ENCODE measurements at places on chromosomes 7 and 10.

DNA sequence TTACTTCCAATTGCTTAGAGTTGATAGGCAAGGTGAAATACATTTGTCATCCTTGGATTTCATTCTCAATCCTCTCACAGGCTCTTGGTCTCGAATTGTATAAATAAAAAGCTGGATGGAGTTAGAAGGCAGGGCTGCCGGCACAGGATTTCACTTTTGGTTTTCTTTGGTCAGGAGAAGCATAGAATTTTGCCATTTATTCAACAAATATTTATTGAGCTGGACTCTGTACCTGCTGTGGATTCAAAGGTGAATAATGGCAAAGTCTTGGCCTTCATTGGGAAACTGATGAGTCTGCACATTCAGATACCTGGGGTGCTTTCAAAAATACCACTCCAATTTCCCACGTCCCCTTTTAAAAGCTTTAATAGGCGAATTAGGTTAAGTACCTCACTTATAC, 49.7 kb downstream of the PDK4 start:
- DNase-seq = no peak

DNA sequence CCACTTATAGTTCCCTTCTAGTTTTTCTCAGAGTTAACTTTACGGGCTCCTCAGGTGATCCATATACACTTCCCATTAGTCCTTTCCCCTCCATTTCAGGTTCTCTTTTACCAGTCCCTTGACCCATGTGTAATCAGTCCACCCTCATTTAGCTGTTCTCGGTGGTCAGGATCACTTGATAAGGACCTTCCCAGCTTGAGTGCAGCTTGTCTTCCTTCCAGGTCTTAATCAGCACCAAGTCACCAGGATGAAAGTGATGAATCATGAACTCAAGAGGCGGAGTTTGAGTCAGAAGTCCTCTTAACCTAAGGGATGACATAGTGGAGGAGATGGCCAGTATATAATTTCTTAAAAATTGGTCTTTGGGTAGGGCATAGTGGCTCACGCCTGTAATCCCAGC, 63.1 kb upstream of the CNTNAP2 start:
- no peak for DNase-seq

DNA sequence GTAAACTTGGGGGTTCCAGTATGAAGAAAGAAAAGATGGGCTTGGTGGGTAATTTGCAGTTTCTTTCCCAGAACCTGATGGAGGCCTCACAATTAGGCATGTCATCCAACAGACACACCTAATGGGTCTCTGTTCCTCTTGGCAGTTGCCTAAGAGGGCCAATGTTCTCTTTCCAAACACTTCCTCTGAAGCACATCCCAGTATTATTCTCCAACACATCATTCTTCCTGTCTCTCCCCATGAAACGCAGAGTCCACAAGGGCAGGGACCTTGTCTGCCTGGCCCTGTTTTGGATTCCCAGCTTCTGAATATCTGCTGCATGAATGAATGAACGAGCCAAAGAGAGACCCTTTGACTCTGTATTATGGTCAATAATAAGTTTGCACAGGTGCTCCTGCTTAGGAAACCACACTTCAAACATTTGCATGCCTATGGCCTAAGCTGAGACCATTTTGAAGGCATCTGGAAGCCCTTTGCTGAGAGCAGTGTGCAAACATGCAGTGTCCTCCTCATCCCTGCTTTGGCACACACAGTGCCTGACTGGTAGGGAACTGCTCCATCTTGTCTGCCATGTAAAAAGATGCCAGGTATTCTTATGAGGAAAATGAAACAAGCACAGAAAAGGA, 100.9 kb upstream of the CHST15 start:
- no peak for DNase-seq

DNA sequence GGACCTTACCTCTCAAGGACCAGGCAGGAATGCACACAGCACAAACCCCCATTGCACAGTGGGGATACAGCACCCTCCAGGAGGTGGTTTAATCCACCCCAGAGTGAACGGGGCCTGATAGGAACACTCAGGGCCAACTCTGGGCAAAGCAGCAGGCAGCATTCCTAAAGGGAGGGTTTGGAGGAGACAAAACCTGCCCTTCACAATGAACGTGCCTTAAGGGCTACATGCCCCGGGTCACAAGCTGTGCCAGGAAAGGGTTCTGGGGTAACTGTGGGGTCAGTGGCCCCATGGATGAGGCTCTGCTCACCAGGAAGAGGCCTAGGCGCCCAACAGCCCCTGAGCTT, 1.1 kb downstream of the GPRIN2 start:
- DNase-seq = no peak

DNA sequence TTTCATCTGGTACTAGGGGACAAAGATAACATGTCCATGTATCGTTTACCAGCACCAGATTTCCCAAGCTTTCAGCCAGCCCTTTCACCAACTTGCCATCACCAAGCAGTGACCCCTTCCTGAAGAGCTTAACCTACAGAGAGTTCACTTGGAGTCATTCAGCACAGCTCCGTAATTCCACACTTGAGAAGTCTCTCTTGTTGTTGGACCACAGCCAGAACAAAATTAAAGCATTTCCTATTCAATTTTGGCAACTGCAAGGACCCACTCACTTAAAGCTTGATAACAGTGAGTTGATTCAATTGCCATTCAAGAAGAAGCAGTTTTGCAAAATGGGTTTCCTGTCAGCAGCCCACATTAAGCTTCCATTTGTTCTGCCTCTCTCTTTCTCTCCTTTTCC, 88.5 kb upstream of the LRRTM3 start:
- no peak for DNase-seq

DNA sequence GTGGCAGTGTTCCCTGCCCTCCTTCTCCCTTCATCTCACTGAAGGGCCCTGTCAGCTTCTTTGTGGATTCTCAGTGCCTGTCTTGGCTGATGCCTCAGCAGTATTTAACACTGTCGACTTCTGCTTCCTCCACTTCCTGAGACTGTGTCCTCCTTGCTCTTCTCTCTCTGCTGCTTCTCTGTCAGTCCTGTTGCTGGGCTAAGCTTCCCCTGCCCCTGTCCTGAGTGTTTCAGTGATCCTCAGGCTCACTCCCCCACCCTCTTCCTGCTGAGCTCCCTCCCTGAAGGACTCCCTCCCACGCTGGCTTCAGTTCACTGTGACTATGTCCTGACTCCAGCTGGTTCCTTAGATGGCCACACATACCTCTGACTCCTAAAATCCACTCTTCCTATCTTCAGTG, 64.9 kb downstream of the CREM start:
- peak; percentile 75 for DNase-seq

- peak; percentile 87 for DNase-seq
These were observed at the start of gene AGAP3 for GRCh38 chr7:151085691-151086620. Gene AGAP3, plus strand, starts transcription at chr7:151086475. Its CDS starts 267 bp downstream, at chr7:151086742.

- DNase-seq = no peak
These were observed 473 bp downstream of the PPP1R9A start for GRCh38 chr7:94907811-94908322.

- peak; percentile 31 for DNase-seq
These were observed 100.2 kb downstream of the COL13A1 start for GRCh38 chr10:69901628-69902505.

GRCh38 chr10:130489891-130490290, 353.7 kb downstream of the GLRX3 start:
- DNase-seq = no peak

- DNase-seq = no peak
These were observed 4.0 kb downstream of the ITGA8 start for GRCh38 chr10:15715619-15716227.

- DNase-seq = no peak
These were observed 348.7 kb upstream of the ZMIZ1 start for GRCh38 chr10:78720091-78720490.

DNA sequence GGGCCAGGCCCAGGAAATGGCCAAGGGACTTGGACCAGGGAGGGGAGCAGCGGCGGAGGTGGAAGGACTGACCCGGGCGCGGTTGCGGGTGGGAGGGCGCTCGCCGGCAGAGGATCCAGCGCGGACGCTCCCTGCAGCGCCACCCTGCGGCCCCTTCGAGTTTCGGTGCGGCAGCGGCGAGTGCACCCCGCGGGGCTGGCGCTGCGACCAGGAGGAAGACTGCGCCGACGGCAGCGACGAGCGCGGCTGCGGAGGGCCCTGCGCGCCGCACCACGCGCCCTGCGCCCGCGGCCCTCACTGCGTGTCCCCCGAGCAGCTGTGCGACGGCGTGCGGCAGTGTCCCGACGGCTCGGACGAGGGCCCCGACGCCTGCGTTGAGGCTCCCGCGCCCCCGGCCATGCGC, 16.8 kb upstream of the ZNF467 start:
- DNase-seq = peak; percentile 26

- no peak for DNase-seq
These were observed 53.2 kb downstream of the STK17A start for GRCh38 chr7:43636093-43636492.

- DNase-seq = no peak
These were observed 566.3 kb downstream of the TCERG1L start for GRCh38 chr10:130745251-130745650.

GRCh38 chr7:105269397-105269796, 119.3 kb downstream of the SRPK2 start:
- DNase-seq = no peak

DNA sequence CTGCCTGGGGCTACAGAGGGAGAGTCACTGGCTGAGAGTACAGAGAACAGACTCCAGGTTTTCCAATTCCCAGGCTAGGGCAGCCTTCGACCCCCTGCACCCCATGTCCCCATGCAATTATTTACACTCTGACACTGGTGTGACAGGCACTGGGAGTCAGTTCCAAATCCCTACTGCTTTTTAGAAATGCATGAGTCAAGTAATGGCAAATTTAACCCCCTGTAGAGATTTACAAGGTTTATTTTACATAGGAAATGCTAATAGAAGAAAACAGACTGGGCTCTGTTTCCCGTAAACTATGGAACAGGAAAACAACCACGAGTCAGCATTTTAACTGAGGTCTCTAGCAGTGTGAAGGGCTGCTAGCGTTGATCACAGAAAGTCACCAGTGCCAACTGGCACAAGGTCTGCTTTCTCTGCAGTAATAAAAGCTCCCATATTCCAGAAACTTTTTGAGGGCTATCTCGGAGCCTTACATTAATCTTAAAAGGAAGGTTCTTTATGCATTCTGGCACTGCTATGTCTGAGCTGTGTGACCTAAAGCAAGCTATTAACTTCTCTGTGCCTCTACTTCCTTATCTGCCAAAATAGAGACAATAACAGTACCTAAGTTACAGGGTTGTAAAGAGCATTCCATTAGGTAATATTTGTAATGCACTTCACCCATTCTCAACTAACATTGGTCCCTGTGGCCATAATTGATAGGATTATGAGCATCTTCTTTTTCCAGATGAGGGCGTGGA, 28.2 kb downstream of the NOD1 start:
- no peak for DNase-seq

DNA sequence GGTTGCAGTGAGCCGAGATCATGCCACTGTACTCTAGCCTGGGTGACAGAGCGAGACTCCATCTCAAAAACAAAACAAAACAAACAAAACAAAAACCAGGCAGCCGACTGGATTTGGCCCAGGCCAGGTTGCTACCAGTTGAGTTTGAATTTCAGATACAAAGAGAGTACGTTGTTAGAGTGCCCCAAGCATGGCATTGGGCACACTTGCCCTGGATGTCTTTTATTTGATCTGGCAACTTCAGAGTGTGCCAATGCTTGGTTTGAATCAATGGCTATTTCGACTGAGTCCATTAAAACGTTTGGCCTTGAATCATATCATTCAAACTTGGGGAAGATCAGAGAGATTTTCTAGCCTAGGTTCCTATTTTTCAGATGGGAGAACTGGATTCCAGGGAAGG, 213.4 kb upstream of the SHH start:
- no peak for DNase-seq

Measured in inflammatory macrophage treated with lipopolysaccharide for 4 hours (primary cell).